ENCODE measurements at places on chromosomes 12 and 14. TPM values are rescaled to one million over a fixed set of nuclear protein-coding genes. Genes with fewer than 3 reads are reported as not detected.
A peak's percentile ranks its signal among the peaks of the same experiment; 100 is the strongest.

DNA sequence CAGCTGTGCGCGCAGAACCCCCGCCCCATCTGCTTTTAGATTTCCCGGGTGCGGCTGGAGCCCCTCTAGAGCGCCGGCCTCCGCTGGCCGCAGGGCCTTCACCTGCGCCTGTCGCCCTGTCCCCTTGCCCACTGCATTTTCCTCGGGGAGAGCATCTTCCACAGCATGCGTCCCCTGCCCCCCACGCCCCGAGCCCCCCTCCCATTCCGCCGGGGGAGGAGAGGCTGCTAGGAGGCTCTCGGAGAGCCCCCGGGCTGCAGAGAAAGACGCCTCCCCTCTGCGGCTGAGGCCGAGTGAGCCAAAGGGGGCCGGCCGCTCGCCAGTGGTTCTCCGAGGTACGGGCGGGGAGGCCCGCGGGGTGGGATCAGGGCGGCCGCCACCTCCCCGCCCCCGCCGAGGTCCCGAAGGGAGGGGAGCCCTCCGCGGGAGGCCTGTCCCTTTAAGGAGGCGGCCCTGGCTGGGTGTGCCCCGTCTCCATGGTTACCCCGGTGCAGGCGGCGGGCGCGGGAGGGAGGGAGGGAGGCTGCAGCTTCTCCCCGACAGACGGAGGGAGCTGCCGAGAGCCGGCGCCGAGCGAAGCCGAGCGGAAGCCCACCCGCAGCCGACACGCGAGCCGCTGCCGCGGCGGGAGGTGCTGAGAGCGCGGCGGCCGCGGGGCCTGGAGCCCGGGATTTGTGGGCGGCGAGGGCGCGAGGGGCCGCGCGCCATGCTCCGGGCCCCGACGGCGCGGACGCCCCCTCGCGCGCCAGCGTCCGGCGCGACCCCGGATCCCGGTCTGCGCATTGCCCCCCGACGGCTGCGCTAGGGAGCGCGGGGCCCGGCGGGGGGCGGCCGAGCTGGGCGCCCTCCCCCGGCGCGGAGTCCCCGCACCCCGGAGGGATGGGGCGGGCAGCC is at the start of gene KCNH3:
KCNH3 (plus strand) TSS at position 521 of the 894 bp plus-strand sequence. CDS start 387 bp downstream, outside the sequence.
- DNase-seq = peak; percentile 79

GRCh38 chr14:21533294-21533693 is 7.1 kb upstream of the SALL2 start:
- no peak for DNase-seq

- DNase-seq = peak; percentile 52
Measured at GRCh38 chr12:26017484-26018211, 59.2 kb downstream of the RASSF8 start.

GRCh38 chr14:26870722-26871617 is 273.1 kb upstream of the NOVA1 start:
- DNase-seq = no peak

GRCh38 chr12:62931477-62931876 is 3.5 kb downstream of the PPM1H start:
- no peak for DNase-seq

DNA sequence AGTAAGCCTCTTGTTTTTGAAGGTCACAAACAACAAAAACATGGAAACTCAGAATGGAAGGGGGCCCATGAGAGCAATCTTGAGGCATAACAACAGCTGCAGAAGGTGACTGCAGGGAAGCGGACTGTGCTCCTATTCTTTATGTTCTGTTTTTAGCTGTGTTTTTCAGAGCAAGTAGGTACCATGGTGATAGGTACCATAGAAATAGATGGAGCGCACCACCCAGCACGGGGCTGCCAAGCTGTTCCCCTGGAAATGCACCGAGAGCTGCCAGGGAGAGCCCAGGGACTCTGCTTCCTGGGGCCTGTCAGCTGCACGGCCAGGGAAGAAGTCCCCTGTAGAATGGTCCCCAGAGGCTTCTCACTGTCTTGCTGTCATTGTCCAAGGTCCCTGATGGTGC is 32.8 kb downstream of the DGLUCY start:
- DNase-seq = no peak

DNA sequence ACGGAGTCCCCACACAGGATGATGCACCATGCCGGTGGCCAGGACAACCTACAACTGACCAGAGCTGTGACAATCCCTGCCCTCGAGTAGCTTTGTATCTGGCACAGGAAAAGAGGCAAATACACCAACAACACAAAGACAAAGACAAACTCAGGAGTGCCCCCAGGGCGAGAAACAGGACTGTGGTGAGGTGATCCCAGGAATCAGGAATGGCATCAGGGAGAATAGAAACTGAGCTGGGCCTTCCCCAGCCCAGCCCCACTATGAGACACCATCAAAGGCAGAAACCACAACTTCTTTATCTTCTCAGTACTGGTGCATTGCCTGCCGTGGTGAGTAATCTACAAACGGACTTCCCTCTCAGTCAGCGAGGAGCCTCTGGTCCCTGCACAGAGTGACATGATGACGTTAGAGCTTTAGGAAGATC is 157.7 kb downstream of the TTC7B start:
- peak; percentile 89 for DNase-seq

DNA sequence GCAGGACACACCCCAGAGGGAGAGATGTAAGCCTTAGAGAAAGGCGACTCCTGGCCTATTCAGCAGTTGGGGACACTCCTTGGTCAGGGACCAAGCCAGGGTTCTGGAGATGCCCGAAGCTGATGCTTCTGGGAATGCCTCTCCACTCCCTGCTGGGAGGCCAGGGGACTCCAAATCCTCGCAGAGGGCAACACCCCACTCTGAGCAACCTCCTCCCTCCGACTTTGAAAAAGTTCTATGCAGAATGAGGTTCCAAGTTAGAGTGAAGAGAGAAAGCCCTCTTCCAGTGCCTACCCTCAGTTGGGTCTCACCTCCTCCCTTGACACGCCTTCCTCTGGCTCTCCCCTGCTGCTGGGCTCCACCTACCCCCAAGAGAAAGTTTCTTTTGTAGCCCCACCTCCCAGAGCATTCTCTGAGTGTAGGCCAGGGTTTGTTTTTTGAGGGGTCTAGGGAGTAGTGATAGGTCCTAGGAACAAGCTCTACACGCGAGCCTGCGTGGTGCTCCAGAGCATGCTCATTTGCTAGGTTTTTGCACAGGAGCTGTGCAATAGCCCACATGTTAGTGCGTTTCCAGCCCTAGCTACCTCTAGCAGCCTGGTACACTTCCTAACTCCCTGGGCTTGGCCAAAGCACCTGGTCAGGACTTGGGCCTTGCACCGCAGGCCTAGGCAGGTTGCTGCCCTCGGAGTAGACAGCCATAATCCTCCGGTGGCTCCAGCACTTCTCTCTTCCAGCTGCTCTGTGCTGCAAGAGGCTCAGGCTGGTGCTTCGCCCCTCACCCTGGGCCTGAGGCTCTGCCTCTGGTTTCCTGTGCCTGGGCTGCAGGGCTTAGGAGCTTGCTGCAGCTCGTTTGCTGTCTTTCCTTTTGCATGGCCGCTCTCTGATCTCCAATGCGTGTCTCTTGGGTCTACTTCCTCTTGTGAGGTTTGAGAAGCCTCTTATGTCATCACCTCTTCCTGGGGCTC is 590 bp upstream of the CEBPE start:
- DNase-seq = no peak

DNA sequence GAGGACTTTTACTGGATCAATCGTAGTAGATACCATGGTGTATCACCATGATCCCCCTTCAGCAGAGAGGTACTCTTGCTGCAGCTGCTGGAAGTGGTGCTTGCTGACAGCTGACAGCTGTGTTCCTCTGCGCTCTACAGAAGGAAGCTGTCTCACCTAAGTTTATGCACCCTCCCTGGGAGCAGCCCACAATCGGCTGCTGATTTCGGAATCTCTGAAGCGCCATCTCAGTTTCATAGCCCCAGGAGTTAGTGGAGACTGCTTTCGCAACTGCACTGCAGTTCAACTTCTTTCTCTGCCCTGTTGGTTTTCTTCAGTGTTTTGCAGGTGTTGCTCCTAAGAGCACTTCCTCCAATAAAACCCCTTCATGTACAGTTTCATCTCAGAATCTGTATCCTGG is 237.9 kb downstream of the PAWR start:
- peak; percentile 63 for DNase-seq

- peak; percentile 50 for DNase-seq
Measured at GRCh38 chr12:68792952-68793351, 15.0 kb upstream of the MDM2 start.

DNA sequence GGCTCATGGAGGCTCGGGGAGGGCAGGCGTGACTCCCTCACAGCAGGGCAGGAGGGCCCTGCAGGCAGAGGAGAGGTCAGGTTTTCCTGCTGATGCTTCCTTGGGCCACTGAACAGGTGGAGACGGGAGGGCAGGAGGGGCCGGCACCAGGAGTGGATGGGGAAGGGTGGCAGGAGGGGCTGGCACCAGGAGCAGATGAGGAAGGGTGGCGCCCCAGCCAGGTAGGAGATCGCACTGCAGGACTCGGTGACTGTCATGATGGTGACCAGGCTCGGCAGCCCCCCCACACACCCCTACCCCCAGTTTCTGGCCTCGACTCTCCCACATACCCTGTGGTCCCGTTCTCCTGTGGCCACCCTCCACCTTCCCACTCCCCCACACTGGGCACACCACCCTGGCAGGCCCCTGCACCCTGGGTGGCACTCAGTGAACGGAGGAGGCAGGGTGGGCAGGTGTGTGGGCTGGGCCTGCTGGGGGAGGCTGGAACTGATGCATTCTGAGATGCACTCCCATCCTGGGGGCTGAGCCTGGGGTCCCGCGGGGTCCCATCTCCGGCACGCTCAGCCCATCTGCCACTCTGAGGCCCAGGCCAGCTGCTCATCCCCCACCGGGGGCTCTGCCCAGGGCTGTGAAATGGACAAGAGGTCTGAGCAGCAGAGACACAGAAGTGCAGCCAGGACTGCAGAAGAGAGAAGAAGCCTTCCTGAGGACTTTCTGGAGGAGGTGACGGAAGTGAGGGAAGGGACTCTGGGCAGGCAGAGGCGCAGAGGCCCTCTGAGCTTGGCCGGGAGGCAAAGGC is 2.8 kb downstream of the NUDT14 start:
- DNase-seq = no peak

GRCh38 chr12:107242189-107242588 is 148.8 kb upstream of the CRY1 start:
- DNase-seq = no peak

GRCh38 chr14:102939820-102940561 is 17.5 kb downstream of the AMN start:
- DNase-seq = no peak

DNA sequence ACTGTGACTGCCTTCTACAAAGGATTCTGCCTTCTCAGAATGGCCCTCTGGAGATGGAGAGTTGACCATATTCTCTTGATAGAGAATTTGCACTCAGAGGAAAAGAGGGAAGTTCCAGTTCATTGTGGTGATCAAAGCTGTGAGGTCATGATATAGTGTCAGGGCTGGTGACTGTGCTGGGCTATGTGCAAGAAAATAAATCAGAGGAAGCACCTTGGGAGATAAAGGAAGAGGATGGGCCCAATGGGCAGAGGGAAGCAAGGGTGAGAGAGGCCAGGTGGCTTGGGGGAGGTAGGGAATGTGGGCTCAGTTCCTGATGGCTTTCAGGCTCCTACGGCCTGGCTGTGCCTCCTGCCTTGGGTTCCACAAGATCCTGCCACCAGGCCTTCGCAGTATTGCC is 145.8 kb downstream of the SLC8A3 start:
- DNase-seq = no peak

GRCh38 chr14:21267431-21267845 is 1.8 kb downstream of the HNRNPC start:
- no peak for DNase-seq

DNA sequence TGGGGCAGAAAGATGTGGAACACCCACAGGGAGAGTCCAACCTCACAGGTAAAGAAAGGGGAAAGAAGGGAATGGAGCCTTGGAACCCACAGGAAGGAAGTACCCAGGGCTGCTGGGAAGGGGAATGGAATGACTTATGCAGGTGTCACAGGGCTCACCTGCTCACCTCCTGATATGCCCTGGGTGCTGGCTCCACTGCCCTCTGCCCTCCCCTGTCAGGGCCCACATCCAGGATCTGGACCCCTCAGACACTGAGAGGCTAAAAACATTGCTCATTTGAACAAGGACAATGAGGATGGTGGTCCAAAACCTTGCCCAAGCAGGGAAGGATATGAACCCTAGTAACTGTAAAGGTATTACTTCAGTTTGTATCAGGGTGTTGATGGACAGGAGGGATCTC is 19.3 kb downstream of the ZBTB39 start:
- no peak for DNase-seq

GRCh38 chr12:1851151-1851701 is 30.9 kb downstream of the LRTM2 start:
- DNase-seq = peak; percentile 35

DNA sequence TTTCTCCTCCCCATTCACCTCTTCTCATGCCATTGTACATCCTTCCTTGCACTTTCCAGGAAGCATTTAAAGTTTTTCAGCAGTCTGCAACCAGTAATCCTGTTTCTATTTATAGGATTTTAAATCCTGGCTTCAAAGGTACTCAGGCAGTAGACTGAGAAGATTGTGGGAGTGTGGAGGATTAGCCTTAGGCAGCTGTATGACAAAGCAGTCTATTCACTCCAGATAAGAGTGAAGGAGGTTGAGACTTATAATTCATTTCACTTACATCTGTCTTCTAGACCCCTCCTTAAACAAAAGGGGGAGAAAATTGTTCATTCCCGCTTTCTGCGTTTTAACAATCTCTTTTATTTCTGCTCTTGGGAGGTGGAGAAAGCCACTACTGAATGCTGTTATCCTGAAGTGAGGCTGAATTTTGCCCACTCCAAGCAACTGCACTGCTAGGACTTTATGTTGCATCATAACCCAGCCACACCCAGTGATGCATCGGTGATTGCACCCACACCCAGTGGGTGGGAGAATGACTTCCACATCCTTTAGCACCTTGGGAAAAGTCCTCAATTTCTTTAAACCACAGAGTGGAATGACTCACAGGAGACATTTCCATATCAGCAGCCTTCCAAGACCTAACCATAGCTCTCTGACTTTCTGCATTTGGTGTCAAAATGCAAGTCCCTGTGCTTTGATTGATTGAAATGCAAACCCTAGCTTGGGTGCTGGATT is 382.5 kb upstream of the ATP2B1 start:
- DNase-seq = peak; percentile 98

DNA sequence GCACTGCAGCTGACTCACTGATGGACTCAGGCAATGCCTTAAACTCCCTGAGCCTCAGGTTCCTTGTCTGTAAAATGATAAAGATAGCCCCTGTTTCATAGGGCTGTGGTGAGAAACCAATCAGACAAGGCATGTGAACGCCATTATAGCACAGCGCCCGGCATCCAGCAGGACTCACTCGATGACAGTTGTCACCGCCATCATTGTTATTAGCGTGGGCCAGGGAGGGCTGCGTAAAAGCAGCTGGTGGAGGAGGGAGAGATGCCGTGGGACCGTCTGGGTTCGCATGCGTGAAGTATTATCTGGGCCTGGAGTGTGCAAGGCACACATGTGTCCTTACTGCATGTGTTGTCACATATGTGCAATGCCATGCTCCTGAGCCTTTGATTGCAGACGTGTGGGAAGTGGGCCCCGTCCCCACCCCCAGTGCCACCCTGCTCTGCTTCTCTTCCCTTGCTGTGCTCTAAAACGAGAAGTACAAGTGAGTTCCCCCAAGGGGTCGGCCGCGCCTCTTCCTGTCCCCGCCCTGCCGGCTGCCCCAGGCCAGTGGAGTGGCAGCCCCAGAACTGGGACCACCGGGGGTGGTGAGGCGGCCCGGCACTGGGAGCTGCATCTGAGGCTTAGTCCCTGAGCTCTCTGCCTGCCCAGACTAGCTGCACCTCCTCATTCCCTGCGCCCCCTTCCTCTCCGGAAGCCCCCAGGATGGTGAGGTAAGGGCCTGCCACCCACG is at the start of gene PTPN6:
PTPN6 (plus strand) TSS at position 546 of the 730 bp plus-strand sequence; CDS start at position 703, 157 bp downstream.
- DNase-seq = no peak

The B4GALNT3 gene
- 0.10 TPM for total RNA-seq

The NKX2-8 gene
- not detected for total RNA-seq

The WDHD1 gene
- total RNA-seq = 16.8 TPM

The CFAP54 gene
- total RNA-seq = 0.68 TPM

The HSPA2 gene
- 11.2 TPM for total RNA-seq

Measured in RPMI7951 (cell line).